ENCODE measurements at places on chromosomes 2 and 18. TPM values are rescaled to one million over a fixed set of nuclear protein-coding genes. Genes with fewer than 3 reads are reported as not detected.

DNA sequence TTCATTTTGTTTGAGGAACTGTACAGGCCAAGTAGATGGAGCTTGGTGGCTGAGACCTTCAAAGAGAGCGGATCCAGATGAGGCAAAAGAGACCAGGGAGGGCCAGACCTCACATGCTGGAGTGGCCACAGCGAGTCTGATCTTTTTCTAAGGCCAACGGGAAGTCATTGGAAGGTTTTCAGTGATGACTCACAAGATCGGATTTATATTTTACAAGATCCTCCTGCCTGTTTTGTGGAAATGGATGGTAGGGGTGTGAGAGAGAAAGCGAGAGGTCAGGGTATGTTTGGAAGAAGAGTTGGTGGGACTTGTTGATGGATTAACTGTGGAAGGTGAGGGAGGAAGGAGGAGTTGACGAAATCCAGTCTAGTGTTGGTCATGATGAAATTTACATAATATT, 44.6 kb upstream of the TUBA3D start:
- H3K36me3 ChIP-seq, result no peaks in the 10 kb centered on the region
- peaks cover 54% of the 10 kb centered on the region for H3K27me3 ChIP-seq
- H3K4me3 ChIP-seq, result no peak overlapping the region
- no peak for DNase-seq
- peaks cover 6% of the 10 kb centered on the region for H3K4me1 ChIP-seq

DNA sequence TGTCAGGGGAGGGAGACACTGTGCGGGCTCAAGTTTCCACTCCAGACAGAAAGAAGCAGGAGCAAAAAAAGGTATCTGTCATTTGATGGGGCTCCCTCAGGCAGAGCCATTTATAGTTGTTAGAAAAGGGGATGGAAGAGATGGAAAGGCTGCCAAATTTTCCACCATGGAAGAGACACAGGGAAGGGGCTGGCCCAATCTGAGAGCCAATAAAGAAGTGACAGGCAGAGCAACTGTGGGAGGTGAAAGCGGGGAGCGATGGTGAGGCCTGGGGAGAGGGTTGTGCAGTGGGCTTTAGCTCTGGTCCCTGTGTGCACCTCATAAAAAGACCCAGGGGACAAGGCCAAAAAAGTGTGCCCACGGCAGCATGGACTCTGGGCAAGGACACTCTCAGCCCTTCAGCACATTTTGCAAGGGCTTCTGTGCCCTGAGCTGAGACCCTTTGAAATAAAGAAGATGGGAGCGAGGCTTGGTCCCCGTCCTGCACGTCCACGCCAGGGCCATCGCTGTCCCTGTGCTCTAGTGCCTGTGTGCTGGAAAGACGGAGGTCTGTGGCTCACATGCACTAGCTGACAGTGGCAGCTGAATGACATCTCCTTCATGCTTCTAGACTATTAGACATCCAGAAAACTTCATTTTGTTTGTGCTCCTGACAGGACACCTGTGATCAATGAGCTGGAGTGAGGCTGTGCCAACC, 456.7 kb upstream of the HS6ST1 start:
- no peak overlapping the region for H3K27ac ChIP-seq
- DNase-seq, result no peak
- no peaks in the 10 kb centered on the region for H3K36me3 ChIP-seq
- no peak overlapping the region for H3K4me3 ChIP-seq

DNA sequence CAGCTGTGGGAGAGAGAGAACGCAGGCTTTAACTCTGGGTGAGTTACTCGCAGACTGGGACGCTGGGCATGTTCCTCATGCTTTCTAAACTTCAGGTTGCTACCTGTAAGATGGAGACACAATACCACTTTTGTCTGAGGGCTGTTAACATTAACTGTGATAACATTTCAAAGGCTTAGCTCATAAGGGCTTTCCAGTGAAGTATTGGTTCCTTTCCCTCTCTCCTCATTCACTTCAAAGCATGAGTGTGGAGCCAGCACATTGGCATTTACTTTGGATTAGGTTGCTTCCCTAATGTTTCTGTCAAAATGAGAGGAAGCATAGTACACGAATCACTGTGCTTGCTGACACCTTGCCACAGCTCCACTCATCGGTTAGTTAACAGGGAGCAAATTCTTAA, 30.2 kb downstream of the INSIG2 start:
- no peaks in the 10 kb centered on the region for H3K27me3 ChIP-seq
- peaks cover 2% of the 10 kb centered on the region for H3K4me1 ChIP-seq
- no peak overlapping the region for H3K4me3 ChIP-seq
- DNase-seq, result no peak
- H3K36me3 ChIP-seq, result no peaks in the 10 kb centered on the region

DNA sequence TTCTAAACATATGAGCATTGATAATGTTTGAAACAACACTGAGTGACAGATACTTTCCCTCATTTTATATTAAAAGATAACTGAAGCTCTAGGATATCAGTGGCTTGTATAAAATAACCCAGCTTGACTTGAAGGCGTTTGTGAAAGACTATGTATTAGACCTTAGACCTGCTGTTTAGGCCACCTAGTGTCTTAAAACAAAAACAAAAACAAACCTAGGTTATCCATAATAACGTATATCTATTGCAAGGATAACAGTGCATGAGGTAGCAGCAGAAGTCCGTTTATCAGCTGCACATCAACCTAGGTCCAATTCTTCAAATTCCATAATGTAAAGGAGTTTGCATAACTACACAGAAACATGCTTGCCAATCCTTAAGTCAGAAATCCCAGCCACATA, 79.5 kb upstream of the MAP2 start:
- no peaks in the 10 kb centered on the region for H3K36me3 ChIP-seq
- H3K27ac ChIP-seq, result no peak overlapping the region
- DNase-seq, result no peak
- H3K27me3 ChIP-seq, result no peaks in the 10 kb centered on the region

DNA sequence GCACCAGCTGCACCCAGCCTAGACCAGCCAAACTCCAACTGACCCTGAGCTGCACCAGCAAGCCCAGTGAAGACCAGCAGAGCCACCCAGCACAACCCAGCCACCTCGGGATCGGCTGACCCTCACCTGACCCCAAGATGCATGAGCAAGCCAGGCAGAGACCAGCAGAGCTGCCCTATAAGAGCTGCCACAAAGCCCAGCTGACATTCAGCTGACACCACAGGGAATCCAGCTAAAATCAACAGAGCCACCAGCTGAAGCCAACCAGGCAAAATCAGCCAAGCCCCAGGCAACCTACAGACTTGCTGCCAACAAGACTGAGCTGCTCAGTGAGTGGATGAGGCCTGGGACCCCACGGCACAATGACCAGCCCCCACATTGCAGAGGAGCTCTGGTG, 54.6 kb downstream of the CYP27C1 start:
- peaks cover 8% of the 10 kb centered on the region for H3K27me3 ChIP-seq
- H3K36me3 ChIP-seq, result no peaks in the 10 kb centered on the region
- peak; percentile 9 for DNase-seq
- no peak overlapping the region for H3K27ac ChIP-seq
- no peak overlapping the region for H3K4me3 ChIP-seq
- no peaks in the 10 kb centered on the region for H3K4me1 ChIP-seq

DNA sequence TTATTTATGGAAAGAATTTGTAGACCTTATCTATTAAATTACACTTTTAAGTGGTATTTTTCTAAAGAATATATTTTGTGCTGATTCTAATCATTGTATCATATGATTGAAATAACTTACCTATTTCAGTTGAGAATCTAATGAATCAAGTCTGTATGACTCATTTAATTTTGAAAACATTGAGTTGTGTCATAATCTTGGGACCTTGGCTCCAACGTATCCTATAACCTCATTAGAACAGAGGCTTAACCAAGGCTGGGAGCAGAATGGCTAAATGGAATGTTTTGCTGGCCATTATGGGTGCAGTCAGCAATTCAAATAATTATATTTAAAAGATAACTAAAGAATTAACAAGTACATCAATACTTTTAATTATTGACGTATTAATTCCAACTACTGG, 19.6 kb upstream of the GULP1 start:
- no peak overlapping the region for H3K27ac ChIP-seq
- H3K4me3 ChIP-seq, result no peak overlapping the region
- no peaks in the 10 kb centered on the region for H3K36me3 ChIP-seq
- H3K27me3 ChIP-seq, result no peaks in the 10 kb centered on the region
- H3K4me1 ChIP-seq, result no peaks in the 10 kb centered on the region
- DNase-seq, result no peak

The SERPINB12 gene
- total RNA-seq, result not detected

The SPEG gene
- total RNA-seq, result 0.20 TPM

The MERTK gene
- 0.20 TPM for total RNA-seq

- H3K27me3 ChIP-seq, result peaks cover 33% of the 10 kb centered on the region
- no peak for DNase-seq
- no peaks in the 10 kb centered on the region for H3K4me1 ChIP-seq
- H3K36me3 ChIP-seq, result no peaks in the 10 kb centered on the region
Measured at GRCh38 chr2:17800219-17800618, 16.0 kb upstream of the MSGN1 start.

DNA sequence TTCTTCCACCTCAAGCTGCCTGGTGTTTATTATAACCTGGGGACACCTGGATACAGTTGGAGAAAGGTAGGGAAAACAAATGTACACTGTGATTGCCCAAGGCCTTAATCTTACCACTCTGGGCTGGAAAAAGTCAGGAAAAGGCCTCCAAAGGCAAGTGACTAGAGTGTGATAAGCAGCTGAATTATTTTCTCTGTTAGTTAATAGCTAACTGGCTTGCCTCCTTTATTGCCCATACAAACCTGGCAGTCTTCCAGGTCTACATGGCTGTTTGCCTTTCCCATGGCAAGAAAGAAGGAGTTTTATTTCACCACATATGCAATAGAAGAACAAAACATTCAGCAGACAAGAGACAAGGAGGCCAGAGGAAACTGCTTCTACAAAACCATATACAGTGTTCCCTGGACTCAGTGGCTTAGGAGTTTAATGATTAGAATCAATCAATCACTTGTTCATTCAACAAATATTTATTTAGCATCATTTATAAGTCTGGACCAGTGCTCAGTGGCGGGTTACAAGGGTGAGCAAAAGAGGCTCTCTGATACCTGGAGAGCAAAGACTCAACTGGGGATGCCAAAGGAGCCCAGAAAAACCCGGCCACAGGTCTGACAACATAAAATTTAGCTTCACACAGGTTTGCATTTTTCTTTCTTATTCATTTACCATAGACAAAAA, 27.5 kb upstream of the SUCLG1 start:
- no peaks in the 10 kb centered on the region for H3K27me3 ChIP-seq
- H3K4me1 ChIP-seq, result peaks cover 5% of the 10 kb centered on the region
- H3K27ac ChIP-seq, result no peak overlapping the region
- no peak overlapping the region for H3K4me3 ChIP-seq
- no peaks in the 10 kb centered on the region for H3K36me3 ChIP-seq

DNA sequence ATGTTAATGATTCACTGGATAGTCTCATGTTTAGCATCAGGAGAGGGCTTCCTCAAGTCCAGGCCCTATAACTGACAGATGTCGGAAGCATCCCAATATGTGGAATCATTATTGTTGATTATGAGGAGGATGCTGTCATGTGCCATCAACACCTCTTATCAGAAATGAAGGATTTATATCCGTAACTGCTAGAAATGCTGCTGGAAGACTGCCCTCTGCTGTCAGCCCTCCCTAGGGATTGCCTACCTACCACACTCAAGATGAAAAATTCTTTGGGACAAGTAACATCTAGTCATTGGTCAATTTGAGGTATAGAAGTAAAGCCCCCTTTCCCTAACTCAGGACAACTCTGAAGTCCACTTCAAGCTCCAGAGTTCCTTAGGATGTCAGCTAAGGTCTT, 1166.5 kb upstream of the NXPH2 start:
- H3K27ac ChIP-seq, result no peak overlapping the region
- no peaks in the 10 kb centered on the region for H3K4me1 ChIP-seq
- H3K27me3 ChIP-seq, result no peaks in the 10 kb centered on the region
- H3K36me3 ChIP-seq, result no peaks in the 10 kb centered on the region
- DNase-seq, result no peak

All from activated CD4-positive, alpha-beta memory T cell treated with anti-CD3 and anti-CD28 coated beads, Interleukin-2, amount 10 ng/mL, durations not matched to agents 7 days and 5 days (primary cell).